ENCODE measurements at places on chromosomes 12 and 14.

- DNase-seq, result no peak
These were observed 44.7 kb downstream of the ANKRD9 start for GRCh38 chr14:102464846-102465341.

DNA sequence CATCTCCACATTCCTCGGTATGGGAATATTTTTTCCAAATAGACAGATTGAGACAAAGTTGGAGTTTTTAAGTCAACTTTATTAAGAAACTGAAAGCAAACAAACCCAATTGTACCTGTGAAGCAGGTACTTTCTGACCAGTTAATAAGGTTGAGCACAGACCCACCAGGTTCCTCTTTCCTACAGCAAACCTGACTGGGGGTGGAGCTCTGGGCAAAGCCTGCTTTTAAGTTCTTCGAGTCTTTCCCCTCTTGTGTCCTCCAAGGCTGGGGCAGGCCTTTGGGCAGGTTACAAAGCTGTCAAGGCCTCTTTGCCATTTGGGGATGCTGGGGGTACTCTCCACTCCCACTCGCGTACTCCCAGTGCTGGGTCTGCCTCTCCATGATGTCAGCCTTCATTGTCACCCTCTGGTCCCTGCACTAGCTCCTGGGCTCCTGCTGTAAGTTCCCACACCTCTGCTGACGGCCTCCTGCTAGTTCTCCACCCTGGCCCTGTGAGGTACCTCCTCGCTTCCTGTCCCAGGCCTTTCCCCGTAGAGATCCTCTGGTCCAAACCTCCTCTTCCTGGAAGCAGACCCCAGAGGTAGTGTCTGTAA lies 3.2 kb downstream of the KCNH3 start:
- no peak for DNase-seq

DNA sequence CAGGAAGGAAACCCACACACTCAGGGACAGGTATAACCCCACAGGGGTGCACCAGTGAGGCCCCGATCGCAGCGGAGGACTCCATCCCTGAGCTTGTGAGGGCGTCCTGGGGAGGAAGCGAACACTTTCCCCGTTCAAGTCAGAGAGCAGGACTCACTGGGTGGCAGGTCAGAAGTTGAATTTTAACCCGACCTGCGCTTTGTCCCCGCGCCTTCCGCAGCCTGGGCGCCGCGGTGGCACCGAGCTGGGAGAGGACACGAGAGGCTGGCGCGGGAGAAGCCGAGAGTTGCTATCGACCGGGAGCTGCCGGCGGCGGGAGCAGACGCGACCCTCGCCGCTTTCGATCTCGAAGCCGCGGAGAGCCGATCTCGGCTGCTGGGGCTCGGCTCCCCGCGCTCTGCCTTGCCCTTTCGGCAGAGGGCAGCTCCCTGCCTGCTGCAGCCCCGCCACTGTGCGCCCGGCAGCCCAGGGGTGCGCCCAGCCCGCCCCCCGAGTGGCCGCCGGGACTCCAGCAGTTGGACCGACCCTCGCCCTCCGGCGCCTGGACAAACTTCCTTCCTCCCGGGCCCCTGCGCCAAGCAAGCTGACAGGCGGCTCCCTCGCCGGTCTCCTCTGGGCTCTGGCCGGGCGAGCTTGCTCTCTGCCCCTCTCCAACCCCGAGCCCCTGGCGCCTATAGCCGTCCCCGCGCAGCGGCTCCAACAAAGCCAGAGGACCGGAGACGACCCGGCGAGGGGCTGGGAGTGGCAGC lies 918 bp downstream of the LIN7A start:
- DNase-seq, result no peak

DNA sequence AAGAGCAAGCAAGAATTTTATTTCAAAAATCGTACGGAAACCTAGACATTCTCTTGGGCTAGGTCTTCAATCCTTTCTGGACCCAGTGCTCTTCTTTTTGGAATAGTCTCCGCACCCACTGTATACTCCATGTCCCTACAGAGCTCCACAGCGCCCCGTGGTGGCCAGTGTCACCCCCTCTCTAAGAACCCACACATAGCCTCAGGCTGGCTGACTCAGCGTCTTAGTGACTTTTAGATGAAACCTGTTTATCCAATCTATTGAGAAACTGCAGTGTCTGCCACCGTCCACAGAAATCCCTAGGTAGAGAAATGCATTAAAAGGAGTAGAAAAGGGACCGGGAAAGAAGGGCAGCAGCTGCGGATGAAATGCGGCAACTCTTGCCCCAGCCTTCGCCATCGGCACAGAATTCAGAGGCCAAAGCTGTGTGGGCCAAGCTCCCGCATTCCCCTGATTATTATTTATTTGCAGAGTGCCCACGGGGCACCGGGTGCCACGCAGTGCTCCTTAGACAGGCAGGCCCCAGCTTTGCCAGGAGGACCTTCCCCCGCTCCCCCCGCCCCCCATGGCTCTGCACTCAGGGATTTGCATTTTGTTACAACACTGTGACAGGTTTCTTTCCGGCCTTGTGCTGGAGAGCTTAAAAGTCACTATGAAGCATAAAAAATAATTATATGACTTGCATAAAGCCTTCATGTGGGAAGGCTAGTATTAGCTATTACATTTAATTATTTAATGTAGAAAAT lies 170.1 kb upstream of the FKBP4 start:
- DNase-seq, result no peak

- DNase-seq, result no peak
These were observed 73.2 kb downstream of the SPPL3 start for GRCh38 chr12:120830966-120831365.

DNA sequence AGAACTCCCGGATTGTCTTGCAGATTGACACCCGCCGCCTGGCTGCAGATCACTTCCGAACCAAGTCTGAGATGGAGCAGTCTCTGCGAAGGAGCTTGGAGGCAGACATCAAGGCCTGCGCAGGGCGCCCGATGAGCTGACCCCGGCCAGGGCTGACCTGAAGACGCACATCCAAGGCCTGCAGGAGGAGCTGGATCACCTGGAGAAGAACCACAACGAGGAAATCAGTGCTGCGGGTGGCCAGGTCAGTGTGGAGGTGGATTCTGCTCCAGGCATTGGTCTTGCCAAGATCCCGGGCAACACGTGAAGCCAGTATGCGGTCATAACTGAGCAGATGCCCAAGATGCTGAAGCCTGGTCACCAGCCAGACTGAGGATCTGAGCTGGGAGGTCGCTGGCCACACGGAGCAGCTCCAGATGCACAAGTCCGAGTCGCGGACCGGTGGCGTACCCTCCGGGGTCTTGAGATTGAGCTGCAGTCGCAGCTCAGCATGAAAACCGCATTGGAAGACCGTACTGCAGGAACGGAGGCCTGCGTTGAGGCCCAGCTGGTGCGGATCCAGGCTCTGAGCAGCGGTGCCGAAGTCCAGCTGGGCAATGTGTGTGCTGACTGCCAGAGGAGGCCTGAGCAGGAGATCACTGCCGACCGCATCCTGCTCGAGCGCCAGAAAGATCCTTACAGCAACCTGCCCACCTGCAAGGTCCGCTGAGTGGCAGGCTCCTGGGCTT lies 12.4 kb upstream of the A2M start:
- DNase-seq, result no peak

DNA sequence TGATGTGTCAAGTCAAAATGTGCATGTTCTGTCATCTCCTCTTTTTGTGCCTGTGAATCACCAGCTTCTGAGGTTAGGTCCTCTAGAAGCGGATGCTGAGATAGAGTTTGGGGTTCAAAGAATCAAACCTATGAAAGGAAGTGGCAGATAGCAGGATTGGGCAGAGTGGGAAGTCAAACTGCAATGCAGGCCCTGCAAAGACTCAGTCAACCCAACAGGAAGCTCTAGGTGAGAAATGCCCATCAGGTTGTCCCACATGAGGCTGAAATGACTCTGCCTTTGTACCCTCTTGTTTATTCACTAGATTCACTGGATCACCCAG lies 4.5 kb upstream of the MIA2 start:
- DNase-seq, result no peak

DNA sequence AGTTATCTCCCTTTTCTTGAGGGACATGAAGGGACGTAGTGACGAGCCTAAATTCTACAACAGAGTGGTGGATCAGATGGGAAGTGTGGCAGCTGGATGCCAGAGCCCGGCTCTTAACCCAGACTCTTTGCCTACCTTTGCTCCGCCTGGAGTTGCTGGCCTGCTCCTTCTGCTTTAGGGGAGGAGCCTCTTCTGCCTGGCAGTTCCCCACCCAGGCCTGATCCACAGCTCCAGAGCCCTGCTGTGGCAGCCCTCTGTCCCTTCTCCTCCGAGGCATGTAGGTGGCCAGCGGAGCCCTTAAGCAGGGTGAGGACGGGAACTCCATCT lies 2.3 kb upstream of the PRPH start:
- no peak for DNase-seq

DNA sequence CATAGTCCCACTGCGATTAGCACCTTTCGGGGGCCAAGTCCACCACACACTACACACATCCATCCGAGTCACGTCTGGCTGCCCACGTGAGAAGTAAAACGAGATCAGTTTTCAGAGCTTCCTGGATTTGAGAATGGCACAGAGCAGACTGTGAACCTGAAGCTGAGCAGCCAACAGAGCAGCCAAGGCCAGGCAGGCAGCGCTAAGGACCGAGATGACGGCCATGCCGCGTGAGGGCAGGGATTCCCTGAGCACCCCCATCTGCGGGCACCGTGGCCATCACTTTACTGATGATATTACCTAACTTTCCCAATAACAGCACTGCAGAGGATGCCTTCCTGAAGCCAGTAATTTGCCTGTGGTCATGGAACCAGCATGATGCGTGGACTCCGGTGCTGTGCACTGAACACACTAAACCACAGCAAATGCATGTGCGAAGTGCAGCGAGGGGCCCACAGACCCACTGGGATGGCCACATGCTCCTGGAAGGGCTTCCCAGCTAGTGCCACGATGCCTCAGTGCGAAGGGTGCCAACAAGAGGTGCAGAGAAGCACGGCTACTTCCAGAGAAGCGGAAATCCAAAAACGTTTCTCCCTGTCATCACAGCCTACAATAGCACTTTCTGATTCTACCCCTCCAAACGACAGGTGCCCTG lies 56.0 kb downstream of the RNF34 start:
- no peak for DNase-seq

DNA sequence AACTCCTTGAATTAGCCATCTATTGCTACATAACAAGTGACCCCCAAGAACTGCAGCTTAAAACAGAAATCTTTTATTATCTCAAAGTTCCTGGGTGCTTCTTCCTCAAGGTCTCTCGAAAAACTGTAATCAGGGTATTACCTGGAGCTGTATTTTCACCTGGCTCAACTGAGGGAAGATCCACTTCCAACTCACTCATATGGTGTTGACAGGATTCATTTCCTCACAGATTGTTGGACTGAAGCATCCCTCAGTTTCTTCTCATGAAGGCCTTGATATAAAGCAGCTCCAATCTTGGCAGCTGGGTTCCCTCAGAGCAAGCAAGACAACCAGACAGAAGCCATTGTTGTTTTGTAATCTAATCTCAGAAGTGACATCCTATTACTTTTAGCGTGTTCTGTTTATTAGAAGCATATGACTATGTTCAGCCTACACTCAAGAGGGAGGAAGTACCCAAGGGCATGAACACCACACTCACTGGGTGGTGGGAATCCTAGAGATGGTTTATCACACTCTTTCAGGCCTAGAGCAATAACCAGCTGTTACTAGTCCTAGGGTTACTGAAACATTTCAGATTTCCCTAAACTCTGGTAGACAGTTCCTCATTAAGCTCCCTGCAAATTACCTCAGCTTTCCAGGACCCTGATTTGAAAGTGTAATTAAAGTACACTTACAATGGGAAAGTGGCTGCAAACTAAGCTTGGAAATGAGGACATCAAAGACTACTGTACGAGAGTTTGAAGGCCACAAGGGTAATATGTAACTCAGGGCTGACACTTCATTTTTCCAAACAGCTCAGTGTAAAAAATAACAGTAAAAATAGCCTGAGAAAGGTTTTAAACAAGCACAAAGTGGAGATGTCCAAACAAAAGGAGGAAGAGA lies 222.2 kb downstream of the SEC23A start:
- no peak for DNase-seq

DNA sequence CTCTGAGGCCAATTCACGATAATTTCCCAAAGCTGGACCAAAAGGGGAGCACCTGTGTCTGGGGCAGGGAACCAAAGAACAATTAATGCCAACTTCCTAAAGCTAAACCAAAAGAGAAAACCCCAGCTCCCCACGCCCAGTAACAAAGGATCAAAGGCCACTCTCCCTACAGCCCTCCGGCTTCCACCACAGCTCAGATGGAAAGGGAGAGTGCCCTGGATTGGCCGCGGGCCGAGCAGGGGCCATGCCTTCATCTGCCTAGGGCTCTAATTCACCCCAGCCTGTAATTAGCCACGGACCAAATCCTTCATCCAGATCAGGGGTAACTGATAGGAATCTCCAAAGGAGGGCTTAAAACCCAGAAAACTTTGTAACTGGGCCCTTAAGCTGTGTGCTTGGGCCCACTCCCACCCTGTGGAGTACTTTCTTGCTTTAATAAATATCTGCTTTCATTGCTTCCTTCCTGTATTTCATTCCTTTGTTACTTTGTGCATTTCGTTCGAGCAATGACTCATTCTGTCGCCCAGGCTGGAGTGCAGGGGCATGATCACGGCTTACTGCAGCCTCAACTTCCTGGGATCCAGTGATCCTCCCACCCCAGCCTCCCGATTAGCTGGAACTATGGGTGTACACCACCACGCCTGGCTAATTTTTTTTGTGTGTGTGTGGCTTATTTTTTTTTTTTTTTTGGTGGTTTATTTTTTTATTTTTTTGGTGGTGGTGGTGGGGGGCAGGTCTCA lies 65.5 kb upstream of the PPP4R3A start:
- no peak for DNase-seq

- no peak for DNase-seq
These were observed 113.3 kb upstream of the FSCB start for GRCh38 chr14:44620121-44621019.

- no peak for DNase-seq
These were observed 163.5 kb downstream of the CCER1 start for GRCh38 chr12:90791445-90791844.

- no peak for DNase-seq
These were observed 15.3 kb upstream of the KICS2 start for GRCh38 chr12:64237382-64237781.

DNA sequence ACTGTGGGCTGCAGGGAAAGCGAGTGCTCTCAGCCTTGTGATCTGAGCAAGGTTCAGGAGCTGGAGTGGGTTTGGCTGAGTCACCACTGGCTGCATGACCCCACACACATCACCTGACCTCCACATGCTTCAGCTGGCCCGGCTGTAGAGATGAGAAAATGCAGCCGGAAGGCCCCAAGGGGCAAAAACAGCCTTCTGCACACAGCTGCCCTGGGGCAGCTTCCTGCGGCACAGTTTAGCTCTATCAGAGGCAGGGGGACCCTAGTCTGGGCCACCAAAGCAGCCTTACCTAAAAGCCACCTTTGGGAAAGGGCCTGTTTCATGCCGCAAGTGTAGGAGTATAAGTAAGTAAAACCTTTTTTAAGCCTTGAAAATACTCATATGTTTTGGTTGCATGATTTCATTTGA lies 123.3 kb downstream of the SSPN start:
- no peak for DNase-seq

- no peak for DNase-seq
These were observed 109.4 kb downstream of the SLC38A1 start for GRCh38 chr12:46159309-46159901.

GRCh38 chr12:96503976-96504375 lies 14.6 kb downstream of the CFAP54 start:
- DNase-seq, result no peak

- no peak for DNase-seq
These were observed 129.1 kb downstream of the KITLG start for GRCh38 chr12:88451205-88451604.

Measured in stimulated activated CD8-positive, alpha-beta memory T cell treated with anti-CD3 and anti-CD28 coated beads, Interleukin-2, amount 100 ng/mL, for 1 hour (primary cell).